NCI-H82 (cell line): ENCODE measurements at places on chromosomes 6 and 20.

DNA sequence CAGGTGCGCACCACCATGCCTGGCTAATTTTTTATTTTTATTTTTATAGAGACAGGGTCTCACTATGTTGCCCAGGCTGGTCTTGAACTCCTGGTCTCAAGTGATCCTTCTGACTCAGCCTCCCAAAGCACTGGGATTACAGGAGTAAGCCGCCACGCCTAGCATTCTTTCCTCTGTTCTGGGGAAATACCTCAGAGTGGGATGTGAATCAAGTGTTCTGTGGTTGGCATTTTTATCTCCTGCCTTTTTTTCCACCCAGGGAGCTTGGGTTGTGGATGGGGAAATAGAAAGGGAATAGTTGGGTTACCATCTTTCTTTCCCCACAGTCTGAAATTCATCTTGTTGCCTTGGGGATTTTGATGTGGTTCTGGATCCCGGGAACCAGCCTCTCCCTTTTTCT is 24.1 kb downstream of the TFAP2C start:
- DNase-seq = no peak

- DNase-seq = no peak
Measured at GRCh38 chr6:62623846-62624532, 338.0 kb upstream of the KHDRBS2 start.

DNA sequence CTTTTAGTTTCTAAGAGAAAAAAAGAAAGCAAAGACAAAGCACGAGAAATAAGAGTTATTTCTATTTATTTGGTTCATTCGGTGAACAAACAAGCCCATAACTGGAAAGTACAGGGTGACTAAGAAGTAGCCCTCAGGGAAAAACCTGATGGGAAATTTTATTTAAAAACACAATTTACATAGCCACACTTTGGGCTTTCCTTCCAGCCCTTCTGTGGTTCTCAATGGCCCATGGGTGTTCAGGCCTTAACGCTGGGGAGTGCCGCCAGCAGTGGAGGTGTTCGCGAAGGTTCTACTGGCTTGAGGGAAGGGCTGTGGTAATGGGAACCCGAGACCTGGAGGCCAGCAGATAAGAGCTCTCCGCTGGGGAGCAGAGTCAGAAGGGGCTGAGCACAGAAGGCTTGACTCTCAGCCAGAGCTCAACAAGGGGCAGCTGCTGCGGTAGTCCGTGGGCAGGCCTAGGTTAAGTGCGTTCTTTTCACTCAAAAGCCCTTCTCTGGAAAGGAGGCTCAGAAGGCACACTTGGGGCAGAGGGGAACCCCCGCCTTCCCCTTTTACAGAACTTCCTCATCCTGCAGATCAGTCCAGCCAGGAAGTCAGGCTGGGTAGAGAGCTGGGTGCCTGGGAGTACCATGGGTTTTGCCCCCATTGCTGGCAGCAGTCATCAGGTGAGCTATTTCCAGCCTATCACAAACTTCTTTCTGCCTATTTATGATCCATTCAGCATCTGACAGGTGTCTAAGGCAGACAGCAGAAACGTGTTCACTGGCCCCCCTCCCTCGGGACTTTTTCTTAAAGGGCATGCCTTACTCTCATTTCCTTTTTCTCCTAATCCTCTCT is 8.8 kb upstream of the CD83 start:
- no peak for DNase-seq

GRCh38 chr6:47552319-47552718 is 74.7 kb downstream of the CD2AP start:
- DNase-seq = no peak

- DNase-seq = no peak
Measured at GRCh38 chr20:48163505-48163904, 378.2 kb upstream of the SULF2 start.

- DNase-seq = no peak
Measured at GRCh38 chr6:161536224-161536630, 262.4 kb upstream of the AGPAT4 start.

DNA sequence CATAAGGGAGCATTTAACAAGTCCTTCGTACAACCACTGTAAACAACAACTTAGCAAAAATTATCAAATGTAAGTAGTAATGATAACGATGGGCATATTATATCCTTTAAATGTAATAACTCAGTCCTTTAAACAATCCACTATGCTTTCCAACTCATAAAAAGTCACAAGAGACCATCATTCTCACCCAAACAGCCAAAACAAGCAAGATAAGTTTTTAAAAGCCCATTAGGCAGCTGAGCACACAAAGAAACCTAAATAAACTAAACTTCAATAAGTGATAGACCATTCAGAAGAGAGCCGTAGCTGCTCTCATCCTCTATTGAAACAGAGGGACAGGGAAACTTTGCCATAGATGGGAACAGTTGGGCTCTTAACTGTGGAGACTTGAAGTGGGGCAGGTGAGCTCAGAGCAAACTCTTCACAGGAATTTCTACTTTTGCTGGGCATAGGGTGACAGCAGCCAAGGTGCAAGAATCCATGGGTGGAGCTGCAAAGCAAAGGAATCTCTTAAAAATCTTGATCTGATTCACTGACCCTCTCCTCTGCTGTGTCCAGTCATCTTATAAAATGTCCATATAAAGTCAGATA is 22.5 kb downstream of the RAB22A start:
- no peak for DNase-seq

GRCh38 chr6:55704421-55704820 is 125.4 kb upstream of the HMGCLL1 start:
- DNase-seq = no peak

DNA sequence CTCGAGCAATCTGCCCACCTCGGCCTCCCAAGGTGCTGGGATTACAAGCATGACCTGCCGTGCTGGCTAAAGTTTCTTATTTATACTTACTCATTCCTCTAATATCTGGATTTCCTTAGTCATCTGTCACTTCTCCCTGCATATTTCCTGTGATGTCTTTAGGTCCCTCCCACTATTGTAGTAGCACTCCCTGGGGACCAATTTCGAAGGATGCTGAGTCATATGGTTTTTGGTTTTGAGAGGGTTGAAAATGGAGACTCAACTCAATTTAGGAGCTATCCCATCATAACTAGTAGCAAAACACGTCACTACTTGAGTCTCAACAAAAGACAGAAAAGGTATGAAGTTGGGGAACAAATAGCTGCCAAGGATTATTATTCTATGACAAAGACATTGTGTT is 20.2 kb downstream of the MCUR1 start:
- DNase-seq = no peak

DNA sequence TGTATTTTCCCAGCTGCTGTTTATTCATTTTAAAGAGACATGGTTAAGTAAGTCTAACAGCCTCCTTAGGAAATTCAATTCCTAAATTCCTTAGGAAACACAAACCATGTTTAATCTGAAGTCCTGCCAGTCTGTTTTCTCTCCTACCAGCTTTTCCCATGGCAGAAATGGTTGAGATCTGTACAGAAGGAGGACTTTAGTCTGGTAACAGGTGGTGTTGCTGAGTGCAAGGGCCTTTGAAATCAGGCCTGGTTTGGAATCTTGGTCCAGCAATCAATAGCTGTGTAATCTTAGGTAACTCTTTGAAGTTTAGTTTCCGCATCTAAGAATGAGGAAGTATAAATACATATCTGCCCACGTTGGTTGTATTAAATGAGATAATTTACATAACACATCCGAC is 232.5 kb downstream of the LAMA2 start:
- DNase-seq = no peak

- no peak for DNase-seq
Measured at GRCh38 chr6:131575834-131576478, 2.9 kb downstream of the ARG1 start.

- no peak for DNase-seq
Measured at GRCh38 chr6:16651871-16652270, 109.4 kb downstream of the ATXN1 start.

GRCh38 chr6:78835817-78836216 is 31.5 kb upstream of the IRAK1BP1 start:
- DNase-seq = peak; percentile 13

DNA sequence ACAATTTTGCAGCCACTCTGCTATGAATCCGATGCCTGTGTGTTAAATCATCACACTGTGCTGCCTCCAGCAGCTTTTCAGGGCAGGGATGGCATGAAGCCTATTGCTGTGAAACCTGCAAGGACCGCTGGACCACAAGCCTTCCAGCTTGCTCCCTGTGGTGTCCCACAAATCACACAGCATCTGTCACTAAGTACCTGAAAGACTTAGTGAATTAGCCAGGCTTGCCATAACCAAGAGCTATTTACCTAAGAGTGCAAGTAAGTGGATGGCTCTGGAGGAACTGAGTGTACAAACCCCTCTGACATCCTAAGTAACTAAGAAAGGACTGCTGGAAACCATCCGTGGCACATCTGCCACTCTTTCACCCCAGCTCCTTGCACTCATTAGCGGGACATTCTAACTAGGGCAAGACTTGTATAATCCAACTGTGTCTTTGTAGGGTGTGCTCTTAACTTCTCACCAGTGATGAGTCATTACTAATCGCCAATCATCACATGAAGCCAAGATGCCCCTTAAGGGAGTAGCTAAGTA is 34.7 kb downstream of the FOXQ1 start:
- peak; percentile 40 for DNase-seq

- no peak for DNase-seq
Measured at GRCh38 chr6:36124881-36125280, 5.4 kb upstream of the MAPK13 start.

DNA sequence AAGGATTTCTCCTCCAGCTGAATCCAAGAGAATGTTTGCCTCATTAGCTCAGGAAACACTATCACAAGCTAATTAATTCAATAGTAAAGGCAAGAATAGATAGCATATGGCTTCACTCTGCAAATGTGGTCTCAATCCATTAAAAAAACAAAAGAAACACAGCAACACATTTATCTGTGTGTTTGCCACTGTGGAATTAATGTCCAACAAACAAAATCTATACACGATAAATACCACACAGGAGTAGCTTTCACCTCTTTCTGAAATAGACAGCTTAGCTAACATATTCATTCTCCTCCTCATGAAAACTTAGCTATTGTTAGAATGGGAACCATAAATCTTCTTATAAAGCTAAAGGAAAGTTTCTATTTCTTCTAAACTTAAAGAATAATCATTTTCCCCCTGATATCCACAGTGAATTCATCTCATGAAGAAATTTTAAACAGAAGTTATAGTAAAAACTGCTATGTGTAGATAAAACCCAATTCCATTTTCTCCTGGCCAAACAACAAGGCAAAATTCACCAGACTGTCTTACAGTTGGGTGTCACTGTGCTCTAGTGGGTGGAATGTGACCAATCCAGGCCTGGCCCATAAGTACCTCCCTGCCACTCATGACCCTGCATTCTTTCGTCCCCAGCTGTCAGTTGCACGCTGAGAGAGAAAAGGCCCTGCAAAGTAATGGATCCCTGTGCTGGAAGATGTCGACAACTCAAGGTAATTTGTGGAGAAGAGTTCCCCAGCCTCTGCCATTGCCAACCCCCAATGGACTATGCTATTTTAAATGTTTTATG is 92.9 kb upstream of the NRSN1 start:
- DNase-seq = no peak

DNA sequence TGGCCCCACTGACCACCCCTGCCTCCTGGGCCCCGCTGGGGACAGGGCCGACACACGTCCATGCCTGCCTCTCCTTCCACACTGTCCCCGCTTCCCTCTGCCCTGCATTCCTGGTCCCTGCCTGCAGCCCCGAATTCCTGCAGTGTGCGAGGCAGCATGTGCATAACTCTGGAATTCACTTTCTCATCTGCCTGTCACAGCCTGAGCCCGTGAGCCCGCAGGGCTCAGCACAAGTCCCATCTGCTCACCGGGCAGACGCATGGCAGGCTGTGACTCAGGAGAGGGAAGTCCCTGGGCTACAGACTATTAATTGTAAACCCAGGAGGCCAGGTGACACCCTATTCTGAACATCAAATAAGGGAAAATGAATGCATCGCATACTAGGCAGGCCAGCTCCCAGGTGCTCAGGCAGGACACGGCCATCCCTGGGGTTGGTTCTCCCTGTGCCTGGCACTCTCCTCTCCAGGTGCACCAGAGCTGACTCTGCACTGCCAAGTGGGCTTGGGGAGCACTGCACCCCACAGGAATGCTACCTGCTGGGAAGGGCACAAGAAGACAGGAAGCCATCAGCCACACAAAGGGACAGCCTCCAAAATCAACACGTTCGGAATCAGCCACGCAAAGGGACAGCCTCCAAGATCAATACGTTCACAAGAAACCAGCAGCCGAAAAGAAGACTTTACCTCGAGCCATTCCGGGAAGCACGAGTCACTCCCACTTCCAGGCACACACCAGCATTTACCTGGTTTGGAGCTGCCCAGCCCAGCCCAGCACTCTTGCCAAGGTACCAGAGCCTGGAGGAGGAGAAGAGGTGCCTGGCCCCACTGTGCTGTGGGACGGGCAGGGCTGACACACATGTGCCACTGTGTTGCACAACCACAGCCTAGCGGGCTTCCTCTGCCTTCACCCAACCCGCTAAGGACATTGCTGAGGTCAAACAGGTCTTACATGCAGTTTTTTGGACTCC is 65.9 kb downstream of the DLL1 start:
- peak; percentile 70 for DNase-seq

DNA sequence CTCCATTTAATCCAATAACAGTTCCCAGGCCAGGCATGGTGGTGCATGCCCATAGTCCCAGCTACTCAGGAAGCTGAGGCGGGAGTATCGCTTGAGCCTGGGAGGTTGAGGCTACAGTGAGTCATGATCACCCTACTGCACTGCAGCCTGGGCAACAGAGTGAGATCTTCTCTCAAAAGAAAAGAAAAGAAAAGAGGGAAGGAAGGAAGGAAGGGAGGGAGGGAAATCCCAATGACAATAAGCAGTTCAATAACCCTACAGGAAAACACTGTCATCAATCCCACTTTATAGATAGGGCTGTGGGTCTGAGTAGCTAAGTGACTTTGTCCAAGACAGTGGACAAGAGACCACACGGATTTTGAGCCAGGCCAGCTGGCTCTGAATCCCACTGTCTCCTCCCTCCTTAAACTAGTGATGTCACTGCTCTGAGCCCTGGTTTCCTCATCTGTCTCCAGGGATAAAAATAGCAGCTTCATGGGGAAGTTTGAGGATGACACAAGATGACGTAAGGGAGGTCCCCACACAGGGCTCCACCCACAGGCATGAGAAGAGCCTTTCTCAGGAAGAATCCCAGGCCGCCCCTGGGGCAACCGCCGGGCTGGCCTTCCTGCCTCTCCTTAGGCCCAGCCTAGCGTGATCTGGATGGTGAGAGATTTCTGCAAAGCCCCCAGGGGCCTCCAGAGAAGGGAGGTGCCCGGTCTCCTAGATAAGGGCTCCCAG is 7.2 kb upstream of the TRIB3 start:
- DNase-seq = peak; percentile 54

DNA sequence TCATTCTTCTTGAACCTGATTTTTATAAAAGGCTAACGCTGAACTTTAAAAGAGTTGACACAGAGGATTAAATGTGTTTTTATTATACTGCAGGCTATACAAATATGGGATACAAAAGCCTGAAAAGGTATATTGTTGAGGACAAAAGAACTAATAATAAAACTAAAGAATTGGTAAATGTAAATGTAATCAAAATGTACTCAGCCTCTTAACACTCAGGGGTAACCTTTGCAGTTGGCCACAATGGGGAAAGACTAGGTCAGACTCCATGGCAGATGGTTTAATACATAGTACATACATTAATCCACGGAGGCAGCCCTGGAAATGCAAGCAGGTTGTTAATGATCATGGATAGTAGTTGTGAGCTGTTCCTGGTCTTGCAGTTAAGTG is 57.5 kb downstream of the SOBP start:
- DNase-seq = peak; percentile 40
